CD4-positive, alpha-beta T cell treated with Interleukin-17A for 1 hour (primary cell): ENCODE measurements at places on chromosomes 2 and 18.

DNA sequence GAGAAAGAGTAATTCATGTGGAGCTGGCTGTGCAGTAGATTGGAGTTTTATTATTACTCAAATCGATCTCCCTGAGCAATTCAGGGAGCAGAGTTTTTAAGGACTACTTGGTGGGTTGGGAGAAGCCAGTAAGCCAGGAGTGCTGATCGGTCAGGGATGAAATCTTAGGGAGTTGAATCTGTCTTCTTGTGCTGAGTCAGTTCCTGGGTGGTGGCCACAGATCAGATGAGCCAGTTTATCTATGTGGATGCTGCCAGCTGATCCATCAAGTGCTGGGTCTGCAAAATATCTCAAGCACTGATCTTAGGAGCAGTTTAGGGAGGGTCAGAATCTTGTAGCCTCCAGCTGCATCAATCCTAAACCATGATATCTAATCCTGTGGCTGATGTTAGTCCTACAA lies 17.0 kb upstream of the UGT1A8 start:
- DNase-seq = no peak

DNA sequence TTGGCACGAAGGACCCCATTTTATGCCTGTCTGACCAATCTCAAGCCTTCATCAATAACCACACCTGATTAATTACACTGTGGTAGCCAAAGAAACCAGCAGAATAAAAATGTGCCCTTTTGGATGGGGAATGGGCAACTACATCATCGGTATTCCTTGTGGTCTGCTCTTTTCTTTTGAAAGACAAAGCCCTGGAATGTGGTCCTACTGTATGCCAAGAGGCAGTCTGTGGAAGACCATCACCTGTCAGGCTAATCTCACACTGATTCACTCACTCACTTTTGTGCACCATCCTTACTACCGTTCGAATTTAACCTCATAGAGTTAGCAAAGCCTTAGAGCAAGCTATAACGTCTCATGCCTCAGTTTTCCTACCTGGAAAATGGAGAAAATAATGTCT lies 275.2 kb upstream of the LRRTM1 start:
- DNase-seq = no peak

DNA sequence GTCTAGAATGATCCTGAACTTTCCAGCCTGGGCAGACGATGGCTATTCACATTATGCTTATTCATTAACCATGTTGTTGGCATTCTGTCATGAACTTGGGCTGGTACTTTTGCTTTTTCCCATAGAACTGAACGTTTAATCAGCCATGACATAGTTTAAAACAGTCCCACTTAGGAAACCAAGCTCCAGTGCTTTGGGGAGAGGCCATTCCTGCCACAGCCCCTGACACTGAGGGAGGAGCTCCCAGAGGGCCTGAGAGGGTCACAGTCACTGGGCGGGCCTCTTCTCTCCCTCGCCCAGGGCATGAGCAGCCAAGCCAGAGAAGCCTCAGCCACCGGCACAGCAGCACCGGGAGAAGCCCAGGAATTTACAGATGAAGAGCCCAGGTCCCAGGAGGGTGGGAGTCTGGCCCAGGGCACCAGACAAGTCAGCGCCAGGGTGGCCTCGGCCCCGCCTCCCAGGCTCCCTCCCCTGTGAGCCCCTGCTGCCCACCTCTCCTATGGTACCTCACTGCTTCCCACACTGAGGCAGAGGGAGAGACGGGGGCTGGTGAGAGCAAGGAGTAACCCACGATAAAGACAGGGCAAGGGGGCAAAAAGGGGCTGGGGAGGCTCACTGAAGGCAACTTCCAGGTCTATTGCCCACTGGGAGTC lies 33.6 kb downstream of the MAL start:
- no peak for DNase-seq

DNA sequence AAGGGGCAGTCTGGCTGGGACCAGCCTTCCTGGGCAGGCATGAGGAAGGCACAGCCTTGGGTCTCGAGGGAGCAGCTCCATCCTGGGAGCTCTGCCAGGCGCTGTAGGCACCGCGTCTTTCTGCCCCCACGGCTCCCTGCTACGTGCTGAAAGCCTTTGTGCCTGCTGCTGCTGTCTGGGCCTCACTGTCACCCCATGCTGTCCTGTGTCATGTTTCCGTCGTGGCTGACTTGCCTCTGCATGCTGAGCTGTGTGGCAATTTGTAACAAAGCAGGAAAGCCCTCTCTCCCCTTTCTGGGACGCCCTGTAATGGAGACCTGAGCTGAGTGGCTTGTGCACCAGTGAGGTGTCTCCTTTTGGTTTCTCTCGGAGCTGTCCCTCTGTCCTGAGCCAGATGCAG lies 152.5 kb downstream of the TSN start:
- DNase-seq = no peak

DNA sequence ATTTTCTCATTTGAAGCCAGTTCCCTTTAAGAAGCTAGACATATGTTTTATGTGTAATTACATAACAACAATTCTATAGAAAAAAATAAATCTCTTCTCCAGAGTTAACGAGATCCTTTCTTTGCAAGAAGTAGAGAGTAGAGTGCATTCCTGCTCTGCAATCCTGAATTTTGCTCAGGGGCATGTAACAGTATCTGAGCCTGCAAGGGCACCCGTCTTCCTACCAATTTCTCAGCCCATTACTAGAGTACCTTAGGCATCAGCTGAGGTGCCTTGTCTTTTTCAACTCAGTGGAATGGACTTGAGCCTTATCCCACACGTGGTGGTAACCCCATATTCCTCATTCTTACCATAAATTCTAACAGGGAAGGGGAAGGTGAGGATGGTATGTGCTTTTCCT lies 205.9 kb downstream of the IKZF2 start:
- no peak for DNase-seq

DNA sequence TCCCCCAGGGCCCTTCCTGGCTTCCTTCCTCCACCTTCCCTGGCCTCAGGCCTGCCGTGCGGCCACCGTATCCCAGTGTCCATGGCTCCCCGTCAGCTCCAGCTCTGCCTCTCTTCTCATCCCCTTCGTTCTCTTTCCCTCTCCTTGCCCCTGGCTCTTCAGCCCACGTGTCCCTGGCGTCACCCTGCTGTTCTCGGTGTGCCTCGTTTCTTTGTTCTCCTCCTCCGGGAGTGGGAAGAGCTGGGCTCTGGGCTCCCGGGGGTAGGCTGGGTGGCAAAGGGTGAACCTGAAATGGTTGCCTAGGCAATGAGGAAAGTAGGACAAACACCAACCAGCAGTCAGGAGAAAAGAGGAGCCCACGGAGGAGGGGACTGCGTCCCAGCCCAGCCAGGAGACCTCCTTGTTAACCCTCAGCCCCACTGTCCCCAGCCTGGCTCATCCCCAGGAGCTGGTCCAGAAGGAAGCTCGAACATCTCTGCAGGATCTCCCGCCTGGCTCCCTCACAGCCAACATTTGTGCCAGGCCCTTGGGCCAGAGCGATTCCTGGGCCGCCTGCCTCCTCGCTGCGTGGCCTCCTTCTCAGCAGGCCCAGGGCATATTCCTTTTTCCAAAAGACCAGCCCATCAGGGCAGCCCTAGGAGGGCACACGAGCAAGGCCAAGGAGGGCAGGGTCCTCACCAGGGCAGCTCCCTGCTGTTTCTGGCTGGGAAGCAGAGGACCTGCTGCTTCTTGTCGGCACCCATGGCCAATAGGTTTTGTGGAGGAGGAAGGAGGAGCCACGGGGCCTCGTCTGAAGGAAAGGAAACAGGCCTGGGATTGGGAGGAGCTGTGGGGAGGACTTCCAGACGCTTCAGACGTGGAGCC lies 30.9 kb upstream of the DNMT3A start:
- DNase-seq = no peak

- DNase-seq = no peak
Observed at GRCh38 chr2:47015206-47015605, 99.6 kb upstream of the MCFD2 start.

GRCh38 chr18:13180614-13181375 lies 37.8 kb upstream of the LDLRAD4 start:
- no peak for DNase-seq

DNA sequence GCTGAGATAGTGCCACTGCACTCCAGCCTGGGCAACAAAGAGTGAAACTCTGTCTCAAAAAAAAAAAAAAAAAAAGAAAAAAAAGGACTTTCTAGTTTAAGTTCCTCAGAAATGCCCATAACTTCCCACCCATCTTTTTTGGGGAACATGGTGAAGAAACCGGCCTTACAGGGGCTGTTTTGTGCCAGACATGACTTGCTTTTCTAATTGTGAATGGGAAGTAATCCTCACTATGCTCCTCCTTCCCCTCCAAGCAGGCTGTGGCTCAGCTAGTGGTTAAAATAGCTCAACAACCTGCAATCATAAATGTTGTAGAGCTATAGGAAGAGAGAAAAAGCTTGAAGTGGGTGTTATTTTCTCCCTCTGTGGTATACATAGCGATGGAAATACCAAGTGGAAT lies 34.1 kb upstream of the OLA1 start:
- DNase-seq = no peak

DNA sequence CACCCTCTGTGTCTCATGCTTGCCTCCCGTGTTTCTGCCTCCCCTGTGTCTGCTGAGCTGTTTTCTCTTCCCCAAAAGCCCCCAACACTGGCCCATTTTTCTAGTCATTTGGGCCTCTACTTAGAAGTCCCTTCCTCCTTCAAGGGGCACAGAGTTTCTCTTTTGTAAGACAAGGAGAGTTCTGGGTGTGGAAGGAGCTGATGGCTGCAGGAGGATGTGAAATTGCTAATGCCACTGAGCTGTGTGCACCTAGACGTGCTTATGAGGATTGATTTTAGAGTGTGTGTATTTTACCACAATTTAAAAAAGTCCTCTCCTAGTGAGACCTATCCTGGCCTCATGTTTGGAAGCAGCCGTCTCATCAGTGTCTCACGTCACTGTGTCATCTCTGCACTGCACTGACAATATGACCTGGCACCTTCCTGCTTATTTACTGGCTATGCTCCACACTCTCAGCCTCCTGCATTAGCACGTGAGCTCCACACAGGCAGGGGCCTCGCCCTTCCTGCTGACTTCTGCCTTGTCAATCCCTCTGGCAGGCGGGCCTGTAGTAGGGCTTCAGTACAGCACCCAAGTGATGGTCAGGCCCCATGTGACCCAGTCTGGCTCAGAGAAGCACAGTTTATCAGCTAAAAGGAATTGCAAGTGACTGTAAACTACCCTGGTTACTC lies 8.0 kb upstream of the MBP start:
- peak; percentile 54 for DNase-seq

DNA sequence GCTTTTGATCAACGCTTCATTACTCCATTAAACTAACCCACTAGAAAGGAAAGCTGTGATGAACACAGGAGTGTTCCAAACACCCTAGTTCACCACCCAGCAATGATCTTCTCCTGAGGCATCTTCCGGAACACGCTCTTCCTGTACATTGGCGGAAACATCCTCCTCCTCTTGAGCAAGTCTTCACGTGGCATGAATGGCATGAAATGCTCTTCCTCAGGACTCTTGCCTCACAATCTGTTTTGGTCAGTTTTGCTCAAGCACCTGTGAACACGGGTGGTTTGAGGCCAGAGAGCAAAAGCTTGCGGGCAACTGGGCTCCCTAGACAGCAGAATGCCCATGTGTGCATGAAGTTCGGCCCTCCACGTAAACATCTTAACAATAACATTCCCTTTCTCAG lies 734.2 kb upstream of the SALL3 start:
- no peak for DNase-seq

- no peak for DNase-seq
Observed at GRCh38 chr2:236753606-236754270, 184.1 kb downstream of the ACKR3 start.

GRCh38 chr2:196170213-196170605 lies 1.2 kb downstream of the STK17B start:
- DNase-seq = peak; percentile 81

GRCh38 chr2:29749843-29750242 lies 171.5 kb downstream of the ALK start:
- DNase-seq = no peak

GRCh38 chr2:43184339-43184895 lies 42.0 kb downstream of the ZFP36L2 start:
- DNase-seq = peak; percentile 58

DNA sequence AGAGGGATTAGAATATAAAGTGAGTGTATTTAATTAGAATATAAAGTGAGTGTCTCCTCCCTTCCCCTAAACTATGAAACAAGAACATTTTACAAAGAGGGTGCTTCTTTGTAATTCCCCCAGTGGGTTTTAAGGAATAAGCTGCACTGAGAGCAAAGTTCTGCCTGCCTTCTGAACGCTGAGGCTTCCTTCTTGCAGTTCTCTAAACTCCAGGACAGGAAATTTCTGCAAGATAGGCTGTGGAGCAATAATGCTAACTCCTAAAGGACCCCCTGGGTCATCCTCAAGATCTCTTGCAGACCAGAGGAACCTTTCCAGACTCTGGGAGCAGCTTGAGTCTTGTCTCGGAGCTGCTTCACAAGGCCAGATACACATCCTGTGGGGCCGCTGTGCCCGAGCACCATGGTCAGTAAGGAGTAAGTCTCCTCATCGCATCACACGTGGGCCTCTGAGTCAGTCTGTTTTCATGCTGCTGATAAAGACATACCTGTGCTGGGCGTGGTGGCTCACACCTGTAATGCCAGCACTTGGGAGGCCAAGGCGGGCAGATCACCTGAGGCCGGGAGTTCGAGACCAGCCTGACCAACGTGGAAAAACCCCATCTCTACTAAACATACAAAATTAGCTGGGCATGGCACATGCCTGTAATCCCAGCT lies 87.5 kb upstream of the KCNE4 start:
- DNase-seq = no peak

DNA sequence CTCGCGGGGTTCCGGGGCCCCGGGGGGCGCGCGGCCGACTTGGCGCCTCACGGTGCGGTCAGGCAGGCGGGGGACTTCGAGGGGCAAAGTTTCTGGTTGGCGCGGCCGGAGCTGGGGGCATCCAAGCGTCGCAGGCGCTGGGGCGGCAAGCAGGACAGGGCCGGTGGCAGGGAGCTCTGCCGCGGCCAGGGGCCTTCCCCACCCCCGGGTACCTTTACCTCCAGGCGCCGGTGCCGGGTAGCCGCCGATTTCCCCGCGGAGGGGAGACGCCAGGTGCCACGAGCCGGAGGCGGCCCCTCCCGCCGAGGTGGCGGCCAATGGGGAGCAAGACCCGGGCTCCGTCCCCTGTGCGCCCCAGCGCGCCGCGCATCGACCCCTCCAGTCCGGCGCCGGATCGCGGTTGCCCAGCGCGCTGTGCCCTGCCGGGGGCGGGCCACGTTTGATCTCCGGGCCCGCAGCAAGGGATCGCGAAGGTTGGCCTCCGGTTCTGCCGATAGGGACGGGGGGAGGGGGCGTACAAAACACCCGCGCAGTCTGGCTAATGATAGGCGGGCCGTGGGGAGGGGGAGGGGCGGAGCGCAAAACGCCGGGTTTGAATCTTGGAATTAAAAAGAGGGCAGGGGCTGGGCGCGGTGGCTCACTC lies at the start of gene ST8SIA5:
TSS of gene ST8SIA5 (minus strand) at position 495 of the 643 bp plus-strand sequence. CDS start 545 bp downstream, outside the sequence.
- no peak for DNase-seq

DNA sequence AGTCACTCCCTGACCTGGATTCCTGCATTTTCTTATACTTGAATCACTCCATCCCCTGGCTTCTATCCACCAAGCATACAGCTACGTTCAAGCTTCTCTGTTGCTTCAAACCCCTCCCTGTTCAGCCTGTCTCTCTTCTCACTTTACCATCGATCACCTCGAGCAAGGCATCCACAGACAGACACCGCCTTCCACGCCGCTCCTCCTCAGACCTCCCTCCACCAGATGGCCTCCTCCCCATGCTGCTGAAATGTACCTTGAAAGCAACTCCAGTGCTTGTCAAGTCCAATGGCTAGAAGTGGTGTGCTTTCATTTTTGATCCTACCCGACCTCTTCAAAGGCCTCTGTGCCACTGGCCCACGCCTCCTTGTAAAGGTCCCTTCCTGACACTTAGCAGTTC lies 131.3 kb upstream of the ACAA2 start:
- peak; percentile 25 for DNase-seq

- DNase-seq = no peak
Observed at GRCh38 chr18:29034113-29034856, 857.4 kb upstream of the CDH2 start.
